ENCODE measurements at places on chromosomes 7 and 10. TPM values are rescaled to one million over a fixed set of nuclear protein-coding genes. Genes with fewer than 3 reads are reported as not detected.

The ZSCAN25 gene
- 12.0 TPM for total RNA-seq

The DDIT4 gene
- 1,719 TPM for total RNA-seq

The SFXN2 gene
- 2.4 TPM for total RNA-seq

The CFAP69 gene
- 2.1 TPM for total RNA-seq

The ZNF425 gene
- 4.4 TPM for total RNA-seq
